Left renal pelvis (tissue), 4 donors: ENCODE measurements at places on chromosomes 4 and X. TPM values are rescaled to one million over a fixed set of nuclear protein-coding genes. Genes with fewer than 3 reads are reported as not detected.

DNA sequence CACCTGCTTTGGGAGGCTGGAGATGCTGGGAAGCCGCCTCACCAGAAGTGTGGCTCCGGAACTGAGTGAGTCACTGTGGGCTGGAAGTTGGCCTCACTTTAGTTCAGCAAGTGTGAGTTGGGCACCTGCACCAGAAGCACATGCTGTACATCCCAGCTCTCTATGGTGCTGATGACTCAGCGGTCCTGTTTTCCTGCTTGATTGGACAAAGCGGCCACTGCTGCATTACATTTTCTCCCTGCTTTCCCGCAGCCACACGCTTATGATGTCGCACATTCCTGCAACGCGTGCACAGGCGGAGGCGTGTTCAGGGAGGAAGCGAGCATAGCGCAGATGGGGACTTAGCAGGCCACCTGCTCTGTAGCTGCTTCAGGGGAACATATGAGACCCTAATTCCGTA, 26.7 kb upstream of the CLDN34 start:
- no peak for DNase-seq

GRCh38 chr4:58871509-58871908, 1761.3 kb upstream of the IGFBP7 start:
- no peak for DNase-seq

DNA sequence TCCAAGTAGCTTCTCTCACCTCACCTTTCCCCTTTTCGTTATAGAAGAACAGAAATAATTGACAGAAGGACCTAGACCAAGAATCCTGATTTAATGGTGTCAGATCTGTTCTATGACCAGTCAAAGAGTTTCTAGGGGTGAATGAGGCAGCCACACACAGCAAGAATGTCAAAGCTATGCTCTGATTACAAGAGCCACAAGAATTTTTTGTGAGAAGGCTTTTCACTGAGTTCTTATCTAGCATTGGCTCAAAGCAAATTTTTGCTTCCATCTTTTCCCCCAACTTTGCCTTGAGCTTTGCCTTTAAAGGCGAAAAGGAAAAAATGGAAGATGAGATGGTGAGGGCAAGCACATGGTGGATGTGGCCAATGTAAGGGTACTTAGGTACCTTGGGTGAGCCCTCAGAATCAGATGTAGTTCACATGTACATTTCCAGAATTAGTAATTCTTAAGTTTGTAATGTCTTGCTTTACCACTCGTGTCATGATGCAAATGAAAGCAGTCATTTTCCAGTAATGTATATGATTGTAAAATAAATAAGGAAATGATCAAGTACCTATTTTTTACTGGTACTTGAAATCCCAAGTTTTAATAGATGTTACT, 23.5 kb downstream of the FMR1 start:
- no peak for DNase-seq

GRCh38 chr4:136900696-136901095, 631.6 kb downstream of the PCDH18 start:
- no peak for DNase-seq

DNA sequence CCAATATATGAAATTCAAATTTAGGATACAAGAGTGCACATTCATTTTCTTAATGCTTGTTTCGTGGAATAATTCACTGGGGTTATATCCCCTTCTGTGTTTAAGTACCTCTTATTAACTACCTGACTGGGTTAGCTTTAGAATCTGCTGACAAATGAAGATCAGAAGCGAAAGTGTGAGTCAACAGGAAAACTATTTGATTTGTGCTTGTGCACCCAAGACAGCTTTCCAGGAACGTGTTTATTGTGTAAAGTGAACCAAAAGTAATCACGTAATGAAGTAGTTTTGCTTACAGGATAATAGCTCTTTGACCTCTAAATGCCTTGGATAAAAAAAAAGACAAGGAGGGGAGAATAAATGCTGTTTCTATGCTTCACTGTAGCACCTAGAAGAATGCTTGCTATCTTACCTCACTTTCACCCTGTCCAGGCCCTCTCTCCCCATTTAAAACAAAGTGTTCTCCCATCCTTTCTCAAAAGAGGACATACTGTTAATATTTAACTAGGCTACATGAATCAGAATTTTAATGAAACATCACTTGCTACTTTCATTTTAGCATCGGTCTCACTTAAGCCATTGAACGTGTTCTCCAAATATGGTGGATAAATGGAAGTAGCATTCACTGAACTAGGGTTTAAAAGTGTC, 141.9 kb downstream of the THOC2 start:
- no peak for DNase-seq

- DNase-seq, result no peak
Measured at GRCh38 chr4:48180234-48180633, 46.2 kb upstream of the TXK start.

Gene SPCS3
- 105 TPM for polyA plus RNA-seq

GRCh38 chr4:90318193-90318592, 191.0 kb downstream of the CCSER1 start:
- no peak for DNase-seq

DNA sequence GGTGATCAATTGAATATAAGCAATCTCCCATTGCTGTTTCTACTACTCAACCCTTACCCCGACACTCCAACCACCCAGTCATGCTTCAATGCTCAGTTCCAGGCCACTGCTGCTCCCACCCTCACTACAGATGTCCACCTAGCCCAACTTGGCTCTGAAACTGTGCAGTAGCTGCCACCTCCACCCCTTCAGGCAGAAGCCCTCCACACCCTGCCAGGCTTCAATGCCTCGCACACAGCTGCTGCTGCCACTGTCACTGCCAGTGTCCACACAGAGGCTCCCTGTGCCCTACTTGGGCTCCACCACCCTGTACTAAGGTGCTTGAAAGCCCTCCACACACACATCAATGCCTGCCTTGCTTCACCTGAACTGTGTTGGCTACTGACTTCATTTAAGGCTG, 34.6 kb downstream of the LAMTOR3 start:
- DNase-seq, result no peak

- DNase-seq, result no peak
Measured at GRCh38 chr4:1008840-1009541, 2.4 kb upstream of the FGFRL1 start.

- no peak for DNase-seq
Measured at GRCh38 chrX:97016106-97016505, 132.4 kb downstream of the RPA4 start.
